ENCODE measurements at places on chromosomes 12 and 14. TPM values are rescaled to one million over a fixed set of nuclear protein-coding genes. Genes with fewer than 3 reads are reported as not detected.

The TMEM179 gene
- not detected for total RNA-seq

GRCh38 chr14:105538481-105539049 lies 12.2 kb downstream of the TMEM121 start:
- DNase-seq = no peak

DNA sequence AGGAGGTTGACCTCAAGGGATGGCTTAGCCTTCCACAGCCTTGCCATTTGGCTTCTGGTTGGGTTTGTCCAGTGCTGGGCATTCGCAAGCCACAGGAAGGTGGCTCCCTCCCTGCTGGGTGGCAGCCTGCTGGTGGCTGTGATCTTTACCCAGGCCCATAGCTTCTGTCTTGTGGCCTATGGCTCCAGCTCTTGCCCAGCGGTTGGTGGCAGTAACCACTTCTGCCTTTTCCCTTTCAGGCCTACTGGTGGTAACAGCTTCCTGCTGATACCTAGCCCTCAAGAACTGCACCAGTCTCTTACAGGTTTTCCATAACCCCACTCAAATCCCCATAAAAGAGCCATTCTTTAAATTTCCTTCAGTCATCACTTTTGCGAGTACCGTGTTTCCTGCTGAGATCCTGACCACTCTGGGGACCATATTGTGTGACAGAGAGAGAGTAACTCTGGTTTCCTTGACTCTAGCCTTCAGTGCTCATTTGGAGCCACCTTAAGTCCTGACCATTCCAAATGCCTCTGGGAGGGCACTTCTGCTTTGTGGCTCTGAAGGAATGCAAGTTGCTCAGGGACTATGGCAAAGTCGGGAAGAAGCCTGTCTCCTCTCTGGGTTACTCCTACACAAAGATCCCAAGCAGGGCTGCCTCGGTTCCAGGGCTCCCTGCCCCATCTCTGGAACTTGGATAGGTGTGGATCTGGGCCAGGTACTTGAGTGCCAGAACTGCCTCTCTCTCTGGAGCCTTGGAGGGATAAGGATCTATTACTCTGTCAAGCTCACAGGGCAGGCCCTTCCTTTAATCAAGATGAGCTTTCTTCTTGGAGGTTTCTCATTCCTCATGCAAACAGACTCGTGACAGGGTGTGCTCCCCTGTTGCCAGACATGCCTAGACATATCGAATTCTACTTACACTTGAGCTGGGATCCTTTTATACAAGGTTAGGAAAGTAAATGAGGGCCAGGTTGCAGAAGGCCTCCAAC lies 2.9 kb upstream of the NYNRIN start:
- DNase-seq = no peak

GRCh38 chr12:7352661-7353060 lies 48.8 kb downstream of the ACSM4 start:
- no peak for DNase-seq

GRCh38 chr14:32022938-32023466 lies 54.1 kb upstream of the ARHGAP5 start:
- DNase-seq = no peak

The TEX52 gene
- not detected for total RNA-seq

DNA sequence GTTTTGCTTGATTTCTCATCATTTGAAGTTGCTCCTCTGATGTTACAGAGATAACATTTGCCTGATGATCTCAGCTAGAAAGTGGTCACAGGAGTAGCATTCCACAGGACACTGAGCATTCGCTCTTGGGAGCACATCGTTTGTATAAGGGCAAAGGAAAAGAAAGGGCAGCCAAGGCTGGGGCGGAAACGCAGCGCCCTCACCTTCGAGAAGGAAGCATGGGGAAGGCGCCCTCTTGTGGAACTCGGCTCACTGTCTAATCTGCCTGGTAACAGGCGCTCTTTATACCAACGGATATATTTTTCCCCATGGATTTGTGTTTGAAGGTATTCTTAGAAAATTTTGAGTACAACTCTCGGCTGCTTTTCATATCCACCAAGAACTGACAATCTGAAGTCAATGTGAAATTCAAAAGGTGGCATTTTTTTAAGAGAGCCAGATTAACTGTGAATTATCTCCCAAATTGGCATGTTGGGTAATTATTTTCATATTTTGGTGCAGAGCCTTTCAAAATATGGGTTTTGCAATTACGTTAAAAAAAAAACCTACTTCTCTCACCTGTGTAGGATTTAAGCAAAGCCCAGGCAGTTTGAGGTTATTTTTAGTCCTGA lies 172.7 kb downstream of the CAND1 start:
- DNase-seq = peak; percentile 82

GRCh38 chr12:20477255-20477654 lies 108.9 kb downstream of the PDE3A start:
- DNase-seq = no peak

GRCh38 chr12:112570096-112570495 lies 151.3 kb downstream of the PTPN11 start:
- no peak for DNase-seq

GRCh38 chr14:22088614-22089342 lies 415.2 kb upstream of the OR4E1 start:
- DNase-seq = peak; percentile 28

The SNRPF gene
- 23.0 TPM for total RNA-seq

The RBP5 gene
- total RNA-seq = not detected

GRCh38 chr12:102509123-102509626 lies 28.8 kb upstream of the IGF1 start:
- no peak for DNase-seq

- no peak for DNase-seq
Observed at GRCh38 chr14:85897808-85898207, 367.9 kb downstream of the FLRT2 start.

The SEC23A gene
- 136 TPM for total RNA-seq

DNA sequence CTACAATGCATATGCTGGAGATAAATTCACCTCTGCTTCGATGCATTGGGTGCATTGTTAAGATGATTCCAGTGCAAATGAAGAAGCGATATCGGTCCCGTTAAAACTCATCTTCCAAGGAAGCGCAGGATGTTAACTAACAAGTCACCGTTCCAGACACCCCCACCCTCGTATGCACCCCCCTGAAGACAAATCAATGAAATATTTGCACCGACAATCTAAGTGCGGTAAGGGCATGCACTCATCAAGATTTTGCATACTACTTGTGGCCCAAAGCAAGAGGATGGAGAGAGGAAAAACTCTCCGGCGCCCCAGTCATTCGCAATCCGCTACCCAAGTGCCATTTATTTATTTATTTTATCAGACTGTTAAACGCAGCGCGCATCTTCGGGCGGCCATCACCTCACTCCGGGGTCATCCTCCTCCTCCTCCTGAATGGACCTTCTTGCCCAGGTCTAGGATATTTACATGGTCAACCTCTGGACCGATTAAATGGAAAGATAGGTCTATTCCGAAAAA lies 1.2 kb downstream of the NOVA1 start:
- no peak for DNase-seq

The DDX54 gene
- 17.2 TPM for total RNA-seq

DNA sequence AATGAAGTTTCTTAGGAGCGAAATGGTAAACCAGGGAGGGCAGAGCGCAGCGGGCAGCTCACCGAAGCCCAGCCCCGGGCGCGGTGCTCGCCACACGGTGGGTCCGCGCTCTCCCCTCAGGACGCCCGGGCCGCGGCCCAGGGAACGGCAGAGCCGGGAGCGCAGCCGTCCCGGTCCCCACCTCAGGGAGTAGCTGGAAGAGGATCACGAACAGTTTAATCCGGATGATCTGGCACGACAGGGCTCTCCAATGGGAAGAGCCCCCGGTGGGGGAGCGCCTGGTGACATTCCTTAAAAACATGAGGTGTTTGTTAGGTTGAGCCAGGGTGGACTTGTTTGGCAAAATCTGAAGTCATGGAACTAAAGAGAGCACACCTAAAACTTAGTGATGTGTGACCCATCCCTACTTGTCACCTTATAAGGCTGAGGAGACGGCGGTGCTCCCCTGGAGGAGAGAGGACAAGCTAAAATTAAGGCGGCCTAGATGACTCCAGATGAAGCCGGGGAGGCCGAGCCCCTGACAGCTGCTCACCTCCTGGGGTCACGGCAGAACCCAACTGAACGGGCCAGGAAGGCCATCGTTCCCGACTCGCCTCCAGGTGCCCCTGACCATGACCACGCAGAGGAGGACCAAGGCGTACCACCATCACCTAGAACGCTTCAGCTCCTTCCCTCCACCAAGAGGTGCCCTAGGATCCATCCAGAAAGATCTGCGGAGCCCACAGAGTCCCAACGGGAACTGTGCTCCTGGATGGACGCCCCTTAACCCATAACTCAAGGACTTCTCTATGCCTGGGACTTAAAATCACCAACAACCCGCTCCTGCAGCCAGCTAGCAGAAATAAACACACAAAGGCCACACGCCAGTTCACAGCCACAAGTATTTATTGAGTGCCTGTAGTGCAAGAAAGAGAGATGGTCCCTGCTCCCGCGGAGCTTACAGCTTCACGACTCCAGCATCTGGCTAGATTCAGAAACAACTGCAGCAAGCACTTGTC lies 866 bp upstream of the PITPNM2 start:
- DNase-seq = peak; percentile 20
